Dorsolateral prefrontal cortex (tissue), 122 donors: ENCODE measurements at places on chromosomes 12 and 14.

DNA sequence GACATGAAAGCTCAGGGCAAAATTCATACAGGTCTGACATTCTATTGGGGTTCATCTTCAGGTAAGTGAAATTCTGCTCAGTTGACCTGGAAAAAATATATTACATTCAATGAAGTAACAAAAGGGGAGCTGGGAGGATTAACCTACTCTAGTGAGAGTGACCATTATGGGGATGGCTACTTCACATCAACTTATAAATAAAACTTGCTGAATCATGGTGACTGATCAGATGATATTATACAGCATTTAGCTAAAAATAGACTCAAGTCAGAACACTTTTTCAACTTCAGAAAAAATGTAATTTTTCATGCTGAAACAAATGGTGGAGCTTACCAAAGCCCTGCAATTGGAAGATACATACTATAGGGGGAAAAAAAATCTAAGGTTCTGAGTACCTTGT is 800.2 kb downstream of the FSCB start:
- DNase-seq, result no peak

- DNase-seq, result no peak
Measured at GRCh38 chr12:10528174-10528953, 22.7 kb downstream of the EIF2S3B start.

GRCh38 chr14:51093371-51094281 is 1.3 kb downstream of the TRIM9 start:
- DNase-seq, result peak; percentile 89

DNA sequence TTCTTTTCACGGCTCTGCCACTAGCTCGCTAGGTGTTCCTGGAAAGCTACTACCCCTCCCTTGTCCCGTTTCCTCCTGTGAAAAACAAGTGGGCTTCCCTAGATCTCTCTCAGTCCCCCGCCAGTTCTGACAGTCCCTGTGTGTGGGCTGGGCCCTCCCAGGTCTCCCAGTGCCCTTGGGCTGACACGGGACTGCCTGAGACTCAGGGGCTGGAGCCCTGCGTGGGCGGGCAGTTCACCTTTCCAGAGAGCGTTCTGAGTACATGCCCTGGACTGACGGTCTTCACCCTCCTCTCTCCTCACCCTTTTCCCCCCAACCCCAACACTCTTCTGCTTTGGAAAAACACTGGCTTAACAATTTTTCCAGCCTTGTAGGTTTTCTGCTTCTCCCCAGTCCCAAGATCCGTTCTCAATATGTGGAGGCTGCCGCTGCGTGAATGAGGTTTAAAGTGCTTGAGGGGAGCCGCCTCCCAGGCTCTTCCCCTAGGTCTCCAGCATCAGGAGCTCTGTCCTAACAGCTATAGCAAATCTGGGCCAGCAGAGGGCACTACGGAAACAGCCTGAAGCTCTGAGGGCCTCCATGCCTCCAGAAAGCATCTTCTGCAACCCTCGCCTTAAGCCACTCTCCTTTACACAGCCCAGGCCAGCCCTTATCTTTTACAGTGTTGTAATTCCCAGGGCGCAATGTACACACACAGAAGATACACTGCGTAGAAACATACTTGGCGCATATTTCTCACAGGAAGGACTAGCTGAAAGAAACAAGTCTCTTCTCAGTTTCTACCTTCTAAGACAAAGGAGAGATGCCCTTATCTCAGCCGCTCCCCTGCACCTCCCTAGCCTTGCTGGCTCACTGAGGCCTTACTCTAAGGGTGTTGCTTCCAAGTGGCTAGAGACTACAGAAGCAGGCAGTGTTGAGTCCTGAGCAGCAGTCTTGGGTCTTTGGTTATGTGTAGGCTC is 10.4 kb upstream of the DCD start:
- no peak for DNase-seq

GRCh38 chr14:72793156-72793939 is 100.6 kb downstream of the DPF3 start:
- DNase-seq, result no peak

GRCh38 chr14:66224492-66225178 is 261.5 kb upstream of the CCDC196 start:
- DNase-seq, result no peak

DNA sequence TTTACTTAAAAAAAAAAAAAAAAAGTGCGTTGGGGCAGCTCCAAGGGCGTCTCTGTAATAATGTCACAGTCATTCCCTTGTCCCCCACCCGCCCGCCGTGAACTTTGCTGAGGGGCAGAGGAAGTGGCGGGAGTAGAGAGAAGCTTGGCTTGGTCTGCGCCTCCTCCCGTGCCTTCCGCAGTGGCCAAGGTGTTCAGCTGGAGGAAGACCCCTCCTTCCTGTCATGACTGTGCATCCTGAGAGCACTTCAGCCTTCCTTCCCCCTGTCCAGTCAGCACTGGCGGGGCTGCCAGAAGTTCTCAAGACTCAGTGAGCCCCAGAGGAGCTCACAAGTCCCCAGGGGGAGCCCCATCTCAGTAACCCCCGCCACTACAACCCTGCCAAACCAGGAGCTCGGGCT is 32.2 kb downstream of the AACS start:
- no peak for DNase-seq

DNA sequence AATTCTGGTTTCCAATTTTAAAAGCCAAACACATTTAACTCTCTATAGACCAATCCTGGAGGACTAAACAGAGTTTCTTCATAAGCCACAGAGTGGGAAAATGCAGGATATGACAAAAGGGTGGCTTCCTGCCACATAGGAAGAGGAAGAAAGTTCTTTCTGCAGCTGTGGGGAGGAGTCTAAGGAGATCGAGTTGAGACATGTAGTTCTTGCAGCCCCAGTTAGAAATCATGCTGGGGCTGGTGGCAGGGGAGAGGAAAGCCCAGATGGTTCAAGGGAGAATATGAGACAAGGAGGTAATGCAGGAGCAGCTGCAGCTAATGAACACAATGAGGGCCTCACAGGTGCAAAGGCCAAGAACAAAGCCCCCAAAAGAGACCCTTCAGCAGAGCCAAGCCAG is 85.0 kb upstream of the ARID2 start:
- no peak for DNase-seq

DNA sequence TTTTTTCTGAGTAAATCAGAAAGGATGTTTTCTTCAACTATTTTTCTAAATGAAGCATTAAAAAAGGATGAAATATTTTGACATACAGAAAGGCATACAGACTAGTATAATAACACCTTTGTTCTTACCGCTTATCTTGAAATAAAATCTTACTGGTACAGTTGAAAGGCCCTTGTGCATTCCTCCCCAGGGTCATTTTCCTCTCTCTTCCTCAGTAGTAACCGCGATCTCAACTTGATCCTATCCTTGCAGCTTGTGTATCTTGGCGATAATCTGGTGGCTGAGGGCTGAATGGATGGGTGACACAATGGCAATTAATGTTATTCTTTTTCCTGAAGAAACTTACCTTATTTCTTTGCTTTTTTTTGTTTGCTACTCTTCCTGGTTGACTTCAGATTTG is 18.5 kb downstream of the GAS2L3 start:
- no peak for DNase-seq

DNA sequence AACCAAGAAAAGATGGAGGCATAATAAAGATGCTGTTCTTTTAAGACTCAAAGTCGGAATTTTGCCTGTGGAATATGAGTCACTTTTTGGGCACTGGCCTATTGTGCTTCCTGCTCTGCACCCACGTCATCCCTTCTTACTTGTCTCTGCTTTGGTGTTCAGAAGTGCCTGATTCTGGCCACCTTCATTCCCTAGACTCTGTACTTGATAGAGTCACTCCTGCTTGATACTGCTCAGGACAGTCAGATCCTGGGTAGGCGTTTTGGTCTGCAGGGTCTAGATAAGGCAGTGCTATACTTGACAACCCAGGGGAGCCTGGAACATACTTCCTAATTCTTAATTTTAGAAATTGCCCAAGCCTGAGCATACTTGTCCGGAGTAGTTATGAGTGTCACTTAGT is 1.9 kb downstream of the LRRK2 start:
- DNase-seq, result no peak

GRCh38 chr12:11807458-11807857 is 158.0 kb downstream of the ETV6 start:
- no peak for DNase-seq

GRCh38 chr12:93612776-93613175 is 40.3 kb downstream of the SOCS2 start:
- DNase-seq, result no peak

GRCh38 chr12:14892726-14893505 is 7.3 kb upstream of the MGP start:
- peak; percentile 45 for DNase-seq

- DNase-seq, result no peak
Measured at GRCh38 chr12:94289461-94290312, 141.3 kb downstream of the PLXNC1 start.

GRCh38 chr14:73599499-73599898 is 7.8 kb downstream of the ACOT4 start:
- no peak for DNase-seq

GRCh38 chr12:60021235-60021634 is 425.4 kb downstream of the SLC16A7 start:
- DNase-seq, result no peak

DNA sequence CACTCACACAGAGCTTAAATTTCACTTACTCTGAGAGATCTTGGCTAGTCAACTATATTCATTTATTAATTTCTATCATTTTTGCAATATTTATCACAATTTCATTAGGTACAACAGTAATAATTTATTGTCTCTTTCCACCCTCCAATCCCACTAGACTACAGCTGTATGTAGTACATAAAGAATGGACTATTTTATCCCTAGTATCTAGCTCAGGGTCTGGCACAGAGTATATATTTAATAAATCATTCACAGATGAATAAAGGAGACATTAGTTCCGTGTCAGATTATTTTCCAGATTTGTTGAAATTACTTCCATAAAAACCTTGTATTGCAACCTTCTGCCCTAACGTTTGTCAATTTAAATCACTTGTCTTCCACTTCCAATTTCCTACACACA is 1781.1 kb upstream of the SEL1L start:
- no peak for DNase-seq

DNA sequence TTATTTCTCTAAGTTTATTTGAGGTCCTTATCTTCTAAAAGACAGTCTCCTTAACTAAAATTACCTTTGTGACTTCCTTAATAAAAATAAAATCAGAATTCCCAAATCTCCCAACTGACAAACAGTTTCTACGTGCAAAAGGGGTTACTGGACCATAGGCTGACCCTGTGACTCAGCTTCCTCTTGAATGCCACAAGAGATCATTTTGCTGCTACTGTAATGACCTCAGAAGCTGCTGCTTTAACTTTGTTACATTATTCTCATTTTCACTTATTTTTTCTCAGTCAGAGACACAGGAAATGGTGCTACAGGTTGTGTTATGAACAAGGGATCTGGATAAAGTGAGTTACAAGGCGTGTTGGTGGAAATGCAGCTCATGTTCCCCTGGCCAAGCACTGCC is 132.2 kb upstream of the TMTC2 start:
- DNase-seq, result no peak

- DNase-seq, result no peak
Measured at GRCh38 chr12:67520606-67521005, 127.9 kb upstream of the DYRK2 start.

- no peak for DNase-seq
Measured at GRCh38 chr14:99573000-99573330, 31.0 kb downstream of the CCDC85C start.

GRCh38 chr12:103680591-103681141 is 93.6 kb downstream of the STAB2 start:
- DNase-seq, result peak; percentile 46

GRCh38 chr14:24032727-24033418 is 18.9 kb upstream of the CARMIL3 start:
- no peak for DNase-seq

- DNase-seq, result no peak
Measured at GRCh38 chr14:104187931-104188726, 49.7 kb downstream of the KIF26A start.

DNA sequence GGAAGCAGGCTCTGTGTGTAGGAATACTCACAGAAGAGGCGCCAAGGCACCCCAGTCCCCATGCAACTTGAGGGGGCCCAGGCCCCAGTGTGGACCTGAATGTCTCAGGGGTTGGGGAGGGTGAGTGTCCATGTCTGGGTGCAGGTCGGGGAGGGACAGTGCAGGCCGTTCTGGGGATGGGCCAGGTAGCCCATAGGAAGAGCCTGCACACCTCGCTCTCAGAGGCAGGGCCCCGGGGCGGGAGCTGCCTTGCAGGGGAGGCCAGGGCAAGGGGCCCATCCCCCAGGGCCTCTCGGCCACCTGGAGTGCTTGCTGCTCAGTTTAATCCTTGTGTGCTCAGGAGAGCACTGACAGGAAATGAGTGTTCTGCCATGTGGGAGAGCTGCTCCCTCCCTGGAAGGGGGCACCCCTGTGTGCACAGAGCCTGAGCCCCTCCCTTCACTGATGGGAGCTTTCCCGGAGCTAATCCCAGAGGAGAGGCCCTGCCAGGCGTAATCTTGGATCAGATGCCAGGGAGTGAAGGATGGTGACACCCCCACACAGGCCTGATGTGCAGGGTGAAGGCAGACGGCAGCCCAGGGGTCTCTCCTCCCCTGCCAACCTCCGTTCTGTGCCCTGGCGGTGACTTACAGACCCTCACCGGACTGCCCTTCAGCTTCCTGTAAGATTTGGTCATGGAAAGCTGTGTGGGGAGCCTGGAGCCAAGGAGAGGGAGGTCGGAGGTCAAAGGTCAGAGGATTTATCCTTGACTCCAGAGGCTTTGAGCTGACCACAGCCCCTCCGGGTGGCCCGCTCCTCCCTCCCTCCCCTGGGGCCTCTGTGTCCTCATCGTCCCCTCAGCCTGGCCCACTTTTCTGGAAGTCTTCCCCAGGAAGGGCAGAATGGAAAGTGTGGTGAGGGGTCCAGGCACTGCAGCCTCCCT is 24.4 kb upstream of the FBRSL1 start:
- DNase-seq, result no peak

- no peak for DNase-seq
Measured at GRCh38 chr14:61388976-61389576, 67.7 kb downstream of the PRKCH start.

GRCh38 chr12:45986641-45987339 is 3.6 kb downstream of the SCAF11 start:
- no peak for DNase-seq

GRCh38 chr12:85627584-85627983 is 208.6 kb downstream of the RASSF9 start:
- DNase-seq, result no peak

DNA sequence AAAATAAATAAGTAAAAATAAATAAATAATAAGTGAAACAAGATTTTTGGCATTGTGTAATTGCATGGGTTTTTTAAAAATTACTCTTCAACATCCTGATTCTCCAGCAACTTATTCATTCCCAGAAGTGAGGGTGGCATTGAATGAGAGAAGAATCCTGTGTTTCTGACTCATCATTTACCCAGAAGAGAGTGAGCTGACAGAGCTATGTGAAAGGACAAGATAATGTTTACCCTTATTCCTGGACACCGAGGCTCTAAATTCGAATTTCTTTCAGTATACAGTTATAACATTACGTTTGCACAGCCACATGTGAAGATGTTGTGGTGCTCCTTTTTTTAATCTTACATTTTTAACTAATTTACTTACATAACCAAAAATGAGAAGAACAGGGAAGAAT is 36.4 kb downstream of the BBS10 start:
- DNase-seq, result no peak

GRCh38 chr12:2696136-2696535 is 98.6 kb upstream of the FKBP4 start:
- DNase-seq, result no peak

- DNase-seq, result no peak
Measured at GRCh38 chr14:35292770-35293561, 784 bp downstream of the PSMA6 start.

- DNase-seq, result no peak
Measured at GRCh38 chr14:63474844-63475243, 68.3 kb downstream of the PPP2R5E start.
